ENCODE measurements at places on chromosomes 7 and 10.

DNA sequence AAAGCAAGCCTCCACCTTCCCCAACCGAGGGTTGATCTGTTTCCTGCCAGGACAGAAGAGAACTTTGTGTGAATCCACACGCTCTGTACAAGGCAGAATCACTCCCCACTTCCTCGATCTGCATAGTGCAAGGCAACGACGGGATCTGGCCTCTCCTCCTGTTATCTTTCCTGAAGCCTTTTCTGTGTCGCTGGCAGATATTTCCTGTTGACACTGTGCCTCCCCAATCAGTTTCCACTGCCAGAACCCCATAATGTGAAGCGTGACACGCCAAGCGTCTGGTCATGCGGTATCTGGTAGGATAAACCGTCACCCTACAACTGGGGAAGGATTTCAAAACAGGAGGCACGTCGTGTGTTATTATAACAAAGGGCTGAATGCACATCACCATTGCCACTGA lies 57.2 kb downstream of the FAM171A1 start:
- DNase-seq: no peak

- no peak for DNase-seq
Measured at GRCh38 chr10:132408823-132409666, 12.0 kb downstream of the PWWP2B start.

DNA sequence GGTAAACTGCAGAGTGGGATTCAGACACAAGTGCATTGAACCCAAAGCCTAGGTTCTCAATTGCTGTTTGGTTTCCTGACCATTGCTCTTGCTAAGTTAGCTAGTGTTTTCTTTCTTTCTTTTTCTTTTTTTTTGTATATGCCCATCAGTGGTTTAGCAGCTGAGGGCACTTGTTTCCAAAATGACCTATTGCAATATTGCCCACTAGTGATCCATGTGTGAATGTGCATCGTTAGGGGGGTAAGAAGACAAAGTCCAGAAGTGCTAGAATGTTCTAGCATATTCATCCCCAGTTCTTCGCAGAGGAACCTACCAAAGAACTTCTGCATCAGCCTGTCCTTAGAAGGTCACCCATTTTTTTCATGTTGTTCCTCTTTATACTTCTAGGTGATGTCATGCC lies 252.8 kb upstream of the GPR26 start:
- no peak for DNase-seq

- DNase-seq: no peak
Measured at GRCh38 chr10:80529604-80530003, 8.1 kb upstream of the SH2D4B start.

DNA sequence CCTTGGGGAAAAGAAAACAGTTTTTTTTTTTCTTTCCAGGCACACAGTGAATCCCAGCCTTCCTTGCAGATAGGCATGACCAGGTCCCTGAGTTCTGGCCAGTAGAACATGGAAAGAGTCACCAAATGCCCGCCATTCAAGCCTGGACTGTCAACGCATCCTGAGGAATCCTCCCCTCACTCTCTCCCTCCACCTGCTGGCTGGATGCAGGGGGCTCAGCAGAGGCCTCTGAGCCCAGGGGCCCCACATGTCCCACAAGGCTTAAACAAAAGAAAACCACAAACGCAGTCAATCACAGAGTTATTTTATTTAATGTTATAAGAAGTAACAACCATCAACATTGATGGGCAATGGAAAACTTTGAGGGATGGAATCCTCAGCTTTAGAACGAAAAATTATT lies 93.1 kb downstream of the JCAD start:
- DNase-seq: no peak

DNA sequence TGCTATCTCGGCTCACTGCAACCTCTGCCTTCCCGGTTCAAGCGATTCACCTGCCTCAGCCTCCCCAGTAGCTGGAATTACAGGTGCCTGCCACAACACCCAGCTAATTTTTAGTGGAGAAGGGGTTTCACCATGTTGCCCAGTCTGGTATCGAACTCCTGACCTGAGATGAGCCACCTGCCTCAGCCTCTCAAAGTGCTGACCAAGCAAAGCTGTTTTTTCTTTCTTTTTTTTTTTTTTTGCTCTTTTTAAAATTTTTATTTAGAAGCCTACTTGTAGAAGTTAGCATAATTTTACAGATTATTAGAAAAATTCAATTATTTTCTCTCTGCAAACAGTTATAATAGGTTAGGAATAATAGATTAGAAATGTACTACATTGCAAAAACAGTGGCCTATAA lies 1.2 kb upstream of the FGFBP3 start:
- DNase-seq: no peak

DNA sequence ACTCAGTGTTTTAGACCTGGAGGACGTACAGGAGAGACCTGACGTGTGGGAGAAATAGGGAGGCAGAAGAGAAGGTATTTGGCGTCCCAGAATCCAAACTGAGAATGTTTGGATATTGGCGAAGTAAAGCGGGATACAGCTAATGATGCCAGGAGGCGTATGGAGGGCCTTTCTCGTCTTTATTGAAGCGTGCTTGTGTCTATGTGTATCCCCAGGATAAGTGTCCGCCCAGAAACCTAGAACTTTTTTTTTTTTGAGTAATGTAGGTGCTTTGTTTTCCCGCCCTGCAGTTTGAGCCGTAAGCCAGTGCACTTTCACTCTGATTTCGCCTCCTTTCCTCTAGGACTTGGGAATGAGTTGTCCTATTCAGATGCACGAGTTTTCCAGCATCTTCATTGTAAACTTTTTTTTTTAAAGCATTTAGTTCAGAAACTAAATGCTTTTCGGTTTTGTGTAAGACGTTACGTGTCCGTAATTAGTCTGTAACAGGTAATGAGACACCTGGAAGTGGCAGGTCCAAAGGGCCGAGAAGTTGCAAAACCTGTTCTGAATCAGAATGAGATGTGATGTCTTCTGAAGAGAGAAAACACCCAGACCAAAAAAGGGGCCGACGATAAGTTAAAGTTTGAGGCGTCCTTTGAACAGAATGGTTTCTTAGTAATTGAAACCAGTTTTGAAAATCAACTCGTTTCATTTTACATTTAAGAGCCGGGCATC lies 746 bp downstream of the ARL5B start:
- no peak for DNase-seq

GRCh38 chr10:104327745-104328645 lies 10.3 kb downstream of the ITPRIP start:
- DNase-seq: no peak

DNA sequence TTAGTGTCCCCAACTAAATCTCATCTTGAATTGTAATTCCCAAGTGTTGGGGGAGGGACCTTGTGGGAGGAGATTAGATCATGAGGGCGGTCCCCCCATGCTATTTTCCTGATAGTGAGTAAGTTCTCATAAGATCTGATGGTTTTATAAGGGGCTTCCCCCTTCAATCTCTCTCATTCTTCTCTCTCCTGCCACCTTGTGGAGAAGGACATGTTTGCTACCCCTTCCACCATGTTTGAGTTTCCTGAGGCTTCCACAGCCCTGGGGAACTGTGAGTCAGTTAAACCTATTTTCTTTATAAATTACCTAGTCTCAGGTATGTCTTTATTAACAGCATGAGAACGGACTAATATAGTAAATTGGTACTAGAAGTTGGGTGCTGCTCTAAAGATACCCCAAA lies 365.6 kb downstream of the ANKRD7 start:
- DNase-seq: no peak

GRCh38 chr7:17696422-17696821 lies 243.9 kb downstream of the SNX13 start:
- DNase-seq: no peak

- DNase-seq: no peak
Measured at GRCh38 chr10:43692051-43692825, 43.6 kb upstream of the ZNF32 start.

GRCh38 chr10:110539091-110539490 lies 28.4 kb upstream of the SMC3 start:
- DNase-seq: no peak

DNA sequence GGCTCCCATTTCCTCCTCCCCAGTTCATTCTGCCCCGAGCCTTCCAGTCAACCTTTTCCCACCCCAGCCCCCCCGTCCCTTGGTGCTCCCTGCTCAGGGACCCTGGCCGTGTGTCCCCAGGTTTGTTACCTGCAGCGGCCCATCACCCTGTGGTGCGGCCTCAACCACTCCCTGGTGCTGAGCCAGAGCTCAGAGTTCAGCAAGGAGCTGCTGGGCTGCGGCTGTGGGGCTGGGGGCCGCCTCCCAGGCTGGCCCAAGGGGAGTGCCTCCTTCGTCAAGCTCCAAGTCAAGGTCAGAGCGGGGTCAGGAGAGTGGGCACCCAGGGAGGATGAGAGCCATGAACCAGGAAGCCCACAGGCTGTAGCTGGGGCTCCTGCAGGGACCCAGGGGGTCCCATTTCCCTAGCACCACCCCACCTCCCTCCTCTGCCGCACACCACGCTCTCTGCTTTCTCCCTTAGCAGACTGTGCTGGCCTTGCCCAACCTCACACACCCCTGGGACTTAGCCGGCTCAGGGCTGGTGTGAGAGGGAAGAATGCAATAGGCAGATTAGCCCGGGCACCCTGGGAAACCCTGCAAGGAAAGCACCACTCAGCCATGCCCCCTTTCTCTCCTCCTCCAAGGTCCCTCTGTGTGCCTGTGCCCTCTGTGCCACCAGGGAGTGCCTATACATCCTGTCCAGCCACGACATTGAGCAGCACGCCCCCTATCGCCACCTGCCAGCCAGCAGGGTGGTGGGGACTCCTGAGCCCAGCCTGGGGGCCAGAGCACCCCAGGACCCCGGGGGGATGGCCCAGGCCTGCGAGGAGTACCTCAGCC lies 2.0 kb upstream of the PCOLCE start:
- DNase-seq: no peak

DNA sequence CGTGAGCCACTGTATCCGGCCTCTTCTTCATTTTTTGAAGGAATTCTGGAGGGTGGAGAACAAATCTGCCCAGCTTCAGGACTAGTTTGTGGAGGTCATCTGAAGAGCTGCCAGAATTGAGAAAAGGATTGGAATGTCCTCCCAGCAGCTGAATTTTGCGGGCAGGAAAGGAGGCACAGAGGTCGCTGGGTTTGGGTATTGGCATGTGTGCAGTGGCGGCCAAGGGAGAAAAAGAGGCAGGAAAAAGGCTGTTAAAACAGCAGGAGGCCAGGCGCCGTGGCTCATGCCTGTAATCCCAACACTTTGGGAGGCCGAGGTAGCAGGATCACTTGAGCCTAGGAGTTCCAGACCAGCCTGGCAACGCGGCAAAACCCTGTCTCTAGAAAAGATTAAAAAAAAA lies 80.4 kb downstream of the HIP1 start:
- no peak for DNase-seq

DNA sequence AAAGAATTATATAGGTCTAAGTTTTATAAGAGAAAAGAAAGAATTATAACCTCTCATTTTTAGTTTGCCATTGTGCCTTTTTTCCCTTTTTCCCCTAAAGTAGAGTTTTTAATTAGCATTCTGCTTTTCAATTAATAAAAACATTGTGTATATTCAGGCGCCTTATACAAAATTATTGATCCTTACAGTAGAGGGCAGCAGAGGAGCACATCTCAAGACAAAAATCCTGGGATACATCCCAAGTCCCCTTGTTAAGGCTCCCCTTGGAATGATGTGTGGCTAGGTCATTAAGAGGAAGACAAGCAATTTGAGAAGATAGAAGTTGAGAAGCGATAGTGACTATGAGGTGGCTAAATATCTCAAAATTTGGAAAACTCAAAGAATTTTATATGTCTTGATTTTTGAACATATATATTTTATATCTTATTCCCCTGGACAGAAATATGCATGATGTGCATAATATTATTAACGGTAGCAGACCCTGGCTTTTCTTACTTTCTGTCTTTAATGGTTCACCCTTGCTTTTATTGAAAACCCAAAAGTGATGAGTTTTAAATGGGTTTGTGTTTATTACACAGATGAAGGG lies 19.1 kb upstream of the TPK1 start:
- DNase-seq: no peak

DNA sequence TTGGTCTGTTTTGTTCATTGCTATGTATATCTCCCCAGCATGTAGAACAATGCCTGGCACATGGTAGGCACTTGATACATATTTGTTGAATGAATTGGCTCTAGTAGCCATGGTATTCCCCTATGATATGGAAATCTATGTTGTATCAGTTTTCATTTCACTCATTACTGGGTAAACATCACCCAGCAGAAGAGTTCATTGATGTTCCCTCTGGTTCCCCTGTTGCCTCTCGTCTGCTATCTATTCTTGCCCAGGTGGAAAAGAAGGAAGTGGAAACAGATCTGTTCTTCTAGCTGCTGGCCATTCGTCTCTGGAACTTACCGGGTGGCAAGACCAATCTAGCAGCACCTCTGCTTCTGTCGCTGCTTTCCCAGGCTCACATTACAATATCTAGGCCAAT lies 71.5 kb downstream of the LRRC4 start:
- no peak for DNase-seq

- no peak for DNase-seq
Measured at GRCh38 chr10:43899224-43899959, 250.7 kb upstream of the ZNF32 start.

DNA sequence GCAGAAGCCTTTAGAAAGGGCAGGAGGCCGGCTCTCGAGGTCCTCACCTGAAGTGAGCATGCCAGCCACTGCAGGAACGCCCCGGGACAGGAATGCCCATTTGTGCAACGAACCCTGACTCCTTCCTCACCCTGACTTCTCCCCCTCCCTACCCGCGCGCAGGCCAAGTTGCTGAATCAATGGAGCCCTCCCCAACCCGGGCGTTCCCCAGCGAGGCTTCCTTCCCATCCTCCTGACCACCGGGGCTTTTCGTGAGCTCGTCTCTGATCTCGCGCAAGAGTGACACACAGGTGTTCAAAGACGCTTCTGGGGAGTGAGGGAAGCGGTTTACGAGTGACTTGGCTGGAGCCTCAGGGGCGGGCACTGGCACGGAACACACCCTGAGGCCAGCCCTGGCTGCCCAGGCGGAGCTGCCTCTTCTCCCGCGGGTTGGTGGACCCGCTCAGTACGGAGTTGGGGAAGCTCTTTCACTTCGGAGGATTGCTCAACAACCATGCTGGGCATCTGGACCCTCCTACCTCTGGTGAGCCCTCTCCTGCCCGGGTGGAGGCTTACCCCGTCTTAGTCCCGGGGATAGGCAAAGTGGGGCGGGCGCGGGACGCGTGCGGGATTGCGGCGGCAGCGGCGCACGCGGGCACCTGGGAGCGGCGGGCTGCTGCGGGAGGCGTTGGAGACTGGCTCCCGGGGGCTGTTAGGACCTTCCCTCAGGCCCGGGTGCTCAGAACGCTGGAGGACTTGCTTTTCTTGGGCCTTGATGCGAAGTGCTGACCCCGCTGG lies at the start of gene FAS:
Gene FAS (plus strand): TSS at position 415 of the 777 bp plus-strand sequence. CDS start 79 bp downstream, at position 494.
- DNase-seq: peak; percentile 76

DNA sequence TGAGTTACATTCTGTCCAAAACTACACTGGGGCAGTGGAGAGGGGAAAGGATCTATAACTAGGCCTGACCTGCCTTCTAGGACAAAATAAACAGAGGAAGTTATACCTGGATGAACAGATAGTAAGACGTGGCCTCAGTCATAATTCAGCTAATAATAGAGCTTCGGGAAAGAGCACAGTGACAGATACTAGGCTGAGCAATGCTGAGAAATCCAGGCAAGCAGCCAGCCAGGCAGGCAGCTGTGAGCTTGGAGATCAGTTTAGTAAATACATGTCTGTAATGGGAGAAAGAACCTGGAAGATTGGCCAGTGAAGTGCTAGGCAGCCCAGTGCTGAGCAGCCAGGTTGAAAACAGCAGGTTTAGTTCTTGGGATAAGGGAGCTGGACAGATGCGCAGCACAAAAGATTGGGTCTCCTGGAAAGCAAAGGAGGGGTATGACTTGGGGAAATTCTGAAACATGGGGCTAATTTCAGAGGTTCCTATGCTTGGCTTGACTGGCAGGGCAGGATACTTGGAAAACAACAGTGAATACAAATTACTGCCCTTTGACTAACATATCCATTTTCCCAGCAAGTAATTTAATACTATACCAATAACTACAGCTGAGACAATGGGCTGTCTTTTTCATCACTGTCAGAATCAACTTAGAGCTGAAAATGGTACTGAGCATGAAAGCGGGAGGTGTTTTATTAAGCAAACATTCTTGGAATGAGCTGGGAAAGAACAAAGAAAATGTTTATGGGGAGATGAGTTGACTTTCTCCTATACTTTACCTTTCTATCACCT lies 140.8 kb downstream of the DGKB start:
- no peak for DNase-seq

Data from activated T-helper 1 cell treated with anti-CD3 and anti-CD28 coated beads, Interleukin-2, amount 50 U/mL, for 16 hours (primary cell).